ENCODE measurements at places on chromosomes 2 and 18.
A peak's percentile ranks its signal among the peaks of the same experiment; 100 is the strongest.

DNA sequence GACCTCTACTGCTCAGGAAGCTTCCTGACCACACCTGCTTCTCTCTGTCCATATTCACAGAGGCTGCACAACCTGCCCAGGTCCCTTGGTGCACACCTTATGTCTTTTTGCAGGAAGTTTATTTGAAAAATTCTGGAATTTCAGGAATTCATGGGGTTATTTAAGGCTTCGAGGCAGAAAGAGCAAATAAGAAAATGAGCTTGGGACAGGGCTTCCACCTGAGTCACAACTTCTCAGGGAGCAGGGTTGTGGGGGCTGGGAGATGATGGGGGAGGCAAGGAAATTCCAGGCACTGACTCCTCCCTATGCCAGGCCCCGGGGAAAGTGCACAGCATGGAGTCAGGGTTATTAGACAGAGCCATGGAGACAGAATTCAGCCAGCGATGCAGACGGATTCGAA, 57.7 kb downstream of the INHBB start:
- no peak for DNase-seq

DNA sequence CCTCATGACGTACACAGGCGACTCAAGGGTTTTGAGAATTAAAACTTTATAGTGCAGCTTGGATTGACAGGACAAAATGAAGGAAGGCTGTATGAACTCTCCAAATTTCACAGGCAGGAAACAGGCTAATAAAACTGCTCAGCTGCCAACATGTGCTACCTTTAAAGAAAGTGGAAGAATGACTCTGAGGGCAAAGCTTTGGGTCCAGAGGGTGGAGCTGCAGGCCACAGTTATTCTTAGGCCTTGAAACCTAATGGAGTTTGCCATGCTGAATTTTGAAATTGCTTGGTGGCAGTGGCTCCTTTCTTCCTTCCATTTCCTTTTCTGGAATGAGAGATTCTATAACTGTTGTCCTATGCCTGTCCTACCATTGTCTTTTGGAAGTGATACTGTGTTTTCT, 34.8 kb downstream of the HAT1 start:
- DNase-seq = peak; percentile 51

DNA sequence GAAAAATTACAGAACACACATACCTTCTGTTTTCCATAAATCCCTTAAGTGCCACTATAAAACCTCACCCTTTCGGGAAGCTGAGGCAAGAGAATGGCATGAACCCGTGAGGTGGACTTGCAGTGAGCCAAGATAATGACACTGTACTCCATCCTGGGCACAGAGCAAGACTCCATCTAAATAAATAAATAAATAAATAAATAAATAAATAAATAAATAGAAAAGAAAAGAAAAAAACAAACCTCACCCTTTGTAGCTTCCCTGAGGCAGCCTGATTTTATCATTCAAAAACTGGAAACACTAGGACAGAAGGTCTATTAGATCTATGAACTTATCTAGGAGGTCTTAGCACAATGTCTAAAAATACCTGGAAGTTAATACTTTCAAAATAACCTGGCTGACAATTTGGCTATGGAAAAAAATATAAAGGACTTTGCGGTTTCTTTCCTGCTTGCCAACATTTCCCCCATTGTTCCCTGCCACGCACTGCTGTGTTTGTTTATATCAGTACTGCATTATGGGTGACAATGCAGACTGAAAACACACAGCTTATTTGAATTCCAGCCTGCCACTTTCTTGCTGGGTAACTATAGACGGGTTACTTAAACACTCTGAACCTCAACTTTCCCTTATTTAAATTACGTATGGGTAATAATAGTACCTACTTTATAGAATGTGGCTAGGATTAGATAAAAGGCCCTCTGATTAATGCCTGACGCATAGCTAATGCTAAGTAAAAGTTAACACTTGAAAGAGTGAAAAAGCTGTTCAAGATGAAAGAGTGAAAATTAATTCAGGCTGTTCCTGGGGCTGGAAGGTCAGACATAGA, 313.0 kb downstream of the RDH14 start:
- DNase-seq = no peak

GRCh38 chr2:128786741-128787478, 468.2 kb upstream of the HS6ST1 start:
- peak; percentile 1 for DNase-seq

DNA sequence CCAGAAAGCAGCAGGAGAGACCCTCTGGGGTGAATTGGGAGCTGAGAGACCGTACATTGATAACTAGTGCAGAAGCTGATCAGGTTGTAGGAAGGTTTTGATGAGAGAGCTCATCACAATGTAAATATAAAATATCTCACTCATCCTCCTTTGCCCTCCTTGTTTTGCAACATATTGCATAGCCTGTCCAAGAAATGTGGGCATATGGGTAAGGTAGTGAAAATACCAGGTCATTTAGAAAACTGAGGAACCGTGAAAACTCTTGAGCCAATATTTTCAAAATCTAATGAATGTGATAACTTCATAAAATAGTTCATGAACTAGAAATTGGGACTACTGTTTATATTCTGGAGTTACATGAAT, 31.4 kb downstream of the C18orf54 start:
- peak; percentile 31 for DNase-seq

DNA sequence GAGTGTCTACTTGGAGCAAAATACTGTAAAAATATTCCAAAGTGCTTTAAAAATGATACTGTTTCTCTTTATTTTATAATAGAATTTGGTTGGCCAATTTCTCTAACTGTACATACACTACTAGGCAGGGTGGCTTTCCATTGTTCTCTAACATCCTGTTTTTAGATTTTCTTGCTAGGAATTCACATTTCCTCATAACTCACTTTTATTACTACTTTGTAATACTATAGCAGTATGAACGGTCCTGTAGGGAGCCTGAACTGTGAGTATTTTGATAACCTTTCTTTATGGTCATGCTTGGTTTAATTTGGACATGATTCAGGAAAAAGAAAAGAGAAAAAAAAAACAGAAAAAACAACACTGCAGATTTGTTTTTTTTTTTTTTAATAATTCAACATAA, 37.8 kb downstream of the GCG start:
- DNase-seq = peak; percentile 55

DNA sequence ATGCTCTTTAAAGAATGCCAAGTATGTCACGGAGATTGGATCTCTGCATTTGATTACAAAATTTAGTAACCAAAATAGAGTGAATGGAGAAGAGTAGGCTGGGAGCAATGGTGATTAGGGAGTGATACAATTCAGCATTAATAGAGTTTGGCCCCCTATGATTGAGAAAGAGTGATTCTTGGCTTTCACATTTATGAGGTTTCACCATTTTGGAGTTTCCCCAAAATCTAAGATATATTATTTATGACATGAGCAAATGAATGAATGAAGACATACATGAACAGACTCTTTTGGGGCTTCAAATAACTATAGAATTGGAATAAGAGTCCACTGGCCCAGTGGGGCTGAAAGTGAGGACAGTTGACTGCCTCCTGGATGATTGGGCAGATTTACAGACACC, 255.2 kb downstream of the LPIN1 start:
- no peak for DNase-seq

DNA sequence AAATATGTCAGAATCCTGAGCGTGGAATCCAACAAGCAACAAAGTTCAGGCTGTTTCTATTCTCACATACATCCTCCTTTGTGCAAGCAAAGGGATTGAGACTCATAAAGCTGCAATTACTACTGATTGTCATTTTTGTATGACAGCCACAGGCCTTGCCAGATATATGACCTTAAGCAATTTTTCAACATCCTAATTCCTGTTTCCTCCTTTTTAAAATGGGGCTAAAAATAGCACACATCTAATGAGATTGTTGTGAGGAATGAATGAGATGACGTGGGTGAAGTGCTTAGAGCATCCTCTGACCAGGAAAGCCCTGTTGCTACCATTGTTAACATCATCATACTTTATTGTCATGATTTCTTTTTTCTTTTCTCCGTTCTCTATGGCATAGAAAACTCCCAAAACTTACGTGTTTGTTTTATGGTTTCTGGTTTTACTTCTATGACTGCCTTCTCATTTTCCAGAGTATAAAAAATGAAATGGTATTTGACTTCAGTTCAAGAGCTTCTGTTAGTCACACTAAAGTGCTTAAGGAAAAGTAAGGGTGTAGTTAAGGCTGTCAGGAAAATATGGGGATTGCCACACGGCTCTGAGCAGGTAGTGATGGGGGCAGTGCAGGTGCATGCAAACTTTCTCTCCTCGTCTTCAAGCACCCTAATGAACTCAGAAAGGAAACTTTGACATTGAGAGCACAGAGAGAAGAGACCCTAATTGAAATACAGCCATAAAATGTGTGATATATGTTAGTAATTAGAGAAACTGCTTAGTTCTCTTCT, 590.6 kb upstream of the NETO1 start:
- peak; percentile 19 for DNase-seq

DNA sequence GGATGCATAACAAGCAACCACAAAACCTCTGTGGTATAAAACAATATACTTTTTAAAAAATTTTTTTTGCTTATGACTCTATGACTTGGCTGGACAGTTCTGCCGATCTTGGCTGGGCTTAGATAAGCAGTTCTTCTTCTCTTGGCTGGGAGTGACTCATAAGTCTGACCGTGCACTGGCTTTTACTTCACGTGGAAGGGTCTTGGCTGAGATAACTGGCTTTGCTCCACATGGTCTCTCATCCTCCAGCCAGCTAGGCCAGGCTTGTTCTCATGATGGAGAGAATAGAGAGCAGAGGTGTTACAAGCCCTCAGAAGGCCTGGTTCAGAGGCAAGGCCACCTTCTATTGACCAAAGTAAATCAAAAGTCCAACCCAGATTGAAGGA, 178.9 kb upstream of the SERPINE2 start:
- peak; percentile 67 for DNase-seq

GRCh38 chr2:232781765-232782164, 5.4 kb upstream of the KCNJ13 start:
- peak; percentile 74 for DNase-seq

DNA sequence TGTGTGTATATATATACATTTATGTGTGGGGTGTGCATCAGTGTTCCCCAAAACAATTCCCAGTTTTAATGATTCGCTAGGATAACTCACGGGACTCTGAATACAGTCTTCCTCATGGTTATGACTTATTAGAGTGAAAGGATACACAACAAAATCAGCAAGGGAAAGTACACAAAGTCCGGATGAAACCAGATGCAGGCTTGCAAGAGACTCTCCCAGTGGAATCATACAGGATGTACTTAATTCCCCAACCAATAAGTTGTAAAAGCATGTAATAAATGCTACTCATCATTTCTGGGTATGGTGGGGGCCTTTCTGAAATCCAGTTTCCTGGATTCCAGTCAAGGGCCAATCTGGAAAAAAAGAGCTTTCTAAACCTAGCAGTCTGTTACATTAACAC, 654.1 kb upstream of the SYT4 start:
- no peak for DNase-seq

- DNase-seq = no peak
Measured at GRCh38 chr2:72180351-72180750, 32.7 kb upstream of the CYP26B1 start.

DNA sequence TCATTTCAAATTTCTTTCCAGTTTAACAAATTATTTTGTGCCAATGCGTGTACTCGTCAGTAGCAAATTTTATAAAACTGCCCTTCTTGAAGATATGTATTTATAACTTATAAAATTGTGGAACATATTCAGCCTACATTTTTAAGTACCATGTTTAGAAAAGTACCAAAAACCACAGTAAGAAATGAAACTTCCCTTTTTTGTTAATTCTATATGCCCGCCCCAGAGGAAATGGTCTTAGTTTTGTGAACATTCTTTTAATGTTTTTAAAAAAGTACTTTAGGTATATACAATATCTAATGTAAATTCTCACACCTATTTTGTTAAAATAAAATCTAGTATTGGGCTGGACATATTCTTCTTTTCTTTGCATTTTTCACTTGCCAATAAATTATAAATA, 1.2 kb downstream of the UGT1A9 start:
- DNase-seq = no peak

- no peak for DNase-seq
Measured at GRCh38 chr2:148802448-148803220, 72.4 kb upstream of the KIF5C start.

DNA sequence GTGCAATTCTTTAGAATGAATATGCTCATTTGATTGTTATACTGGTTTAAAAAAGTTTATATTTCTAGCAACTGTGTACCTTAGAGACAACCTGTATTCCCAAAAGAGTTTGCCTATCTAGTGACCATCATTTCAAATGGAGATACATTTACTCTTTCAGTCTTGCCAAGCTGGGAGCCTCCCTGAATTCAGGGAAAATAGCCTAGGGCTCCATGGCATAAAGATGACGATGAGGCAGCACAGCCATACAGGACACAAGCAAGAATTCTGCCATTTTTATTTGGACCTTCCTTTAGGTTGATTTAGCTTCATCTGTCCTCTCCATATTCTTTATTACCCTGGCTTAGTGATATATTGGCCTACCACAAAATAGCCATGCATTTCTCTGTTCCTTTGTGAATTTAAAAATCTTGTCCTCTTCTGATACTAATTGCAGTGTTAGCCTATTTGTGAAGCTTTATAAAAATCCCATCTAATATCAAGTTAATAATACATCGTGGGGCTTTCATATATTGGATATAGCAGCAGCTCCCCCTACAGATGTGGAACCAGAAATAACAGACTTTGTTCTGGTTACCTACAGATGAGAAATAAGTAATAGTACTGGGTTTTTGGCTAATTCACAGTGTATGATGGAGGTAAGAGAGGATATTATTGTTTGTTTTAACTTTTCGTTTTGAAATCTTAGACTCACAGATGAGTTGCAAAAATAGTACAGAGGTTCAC, 1661.9 kb upstream of the PIK3C3 start:
- DNase-seq = peak; percentile 14

DNA sequence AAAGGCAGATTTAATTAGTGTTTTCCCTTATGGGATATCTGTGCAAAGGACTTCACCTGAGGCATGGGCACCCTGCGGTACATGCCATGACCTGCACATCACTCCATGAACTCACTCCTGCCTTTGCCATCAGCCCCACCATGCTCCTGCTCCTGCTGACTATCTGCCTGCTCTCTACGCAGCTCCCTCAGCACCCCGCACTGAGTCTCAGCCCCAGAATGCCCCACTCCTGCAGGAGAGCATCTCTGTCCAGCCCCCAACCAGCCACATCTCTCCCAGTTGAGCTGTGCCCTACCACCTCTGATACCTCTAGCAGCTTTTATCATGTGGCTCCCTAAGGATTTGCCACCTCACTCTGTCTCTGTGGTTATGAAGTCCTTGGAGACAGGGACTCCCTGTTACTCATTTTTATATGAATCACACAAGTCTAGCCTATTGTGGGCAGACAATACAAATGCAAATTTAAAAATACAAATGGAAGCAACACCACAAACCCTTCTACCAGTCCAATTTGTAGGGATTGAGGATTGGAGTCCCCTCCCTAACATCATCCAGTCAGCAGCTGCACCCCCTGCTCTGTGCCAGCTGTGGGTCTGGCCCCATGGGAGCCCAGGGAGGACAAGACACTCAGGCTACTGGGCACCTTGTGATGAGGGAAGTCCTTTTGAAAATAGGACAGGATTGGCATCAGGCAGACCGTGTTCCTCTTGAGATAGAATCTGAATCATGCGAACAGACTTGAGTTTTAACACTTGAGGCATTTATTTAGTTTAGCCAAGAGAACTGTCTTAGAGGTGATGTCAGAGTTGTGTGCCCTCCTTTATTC, 689.6 kb upstream of the HS6ST1 start:
- no peak for DNase-seq

GRCh38 chr2:122191331-122191730, 435.9 kb downstream of the TSN start:
- no peak for DNase-seq

GRCh38 chr2:237482485-237482884, 4.6 kb upstream of the MLPH start:
- no peak for DNase-seq

- no peak for DNase-seq
Measured at GRCh38 chr2:217742276-217742675, 260.5 kb downstream of the TNS1 start.

- no peak for DNase-seq
Measured at GRCh38 chr2:83079007-83079406, 1380.1 kb downstream of the SUCLG1 start.

Measured in foreskin fibroblast (primary cell).